Amygdala (tissue), 56 donors: ENCODE measurements at places on chromosomes 11 and 22.

- DNase-seq: no peak
Observed at GRCh38 chr11:69076129-69076791, 27.5 kb downstream of the TPCN2 start.

DNA sequence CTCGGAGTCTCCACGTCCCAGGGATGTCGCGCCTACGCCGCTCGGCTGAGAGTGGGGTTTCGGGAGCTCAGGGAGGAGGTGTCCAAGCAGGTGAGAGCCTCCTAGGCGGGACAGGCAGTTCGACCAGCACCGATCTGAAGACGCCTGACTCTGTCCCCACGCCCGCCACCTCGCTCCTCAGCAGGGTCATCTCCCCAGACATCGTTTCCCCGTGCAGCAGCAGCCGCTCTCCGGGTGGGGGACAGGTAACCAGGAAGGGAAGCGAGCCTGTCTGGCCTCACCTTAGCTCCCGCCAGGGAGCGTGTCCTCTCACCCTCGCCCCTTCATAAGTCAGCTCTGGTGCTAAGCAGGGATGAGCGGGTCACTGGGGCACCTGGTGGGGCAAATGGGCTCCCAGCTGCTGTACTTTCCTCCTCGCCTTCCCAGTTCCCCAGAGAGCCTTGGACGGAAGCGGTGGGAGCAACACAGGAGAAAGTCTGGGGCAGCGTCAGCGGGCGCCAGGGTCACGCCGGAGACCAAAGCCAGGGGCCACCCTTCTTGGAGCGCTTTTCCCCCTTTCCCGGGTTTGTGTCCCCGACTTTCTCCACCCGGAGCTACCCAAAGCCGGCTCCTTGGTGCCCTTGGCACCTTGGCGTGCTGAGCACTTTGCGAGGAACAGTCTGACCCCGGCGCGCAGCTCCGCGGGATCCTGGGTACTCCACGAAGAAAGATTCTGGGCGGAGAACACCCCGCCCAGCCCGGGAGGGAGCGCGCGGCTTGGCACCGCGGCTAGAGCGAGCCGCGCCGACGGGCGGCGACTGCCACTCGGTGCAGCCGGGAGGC is 1.6 kb downstream of the SPON1 start:
- no peak for DNase-seq

DNA sequence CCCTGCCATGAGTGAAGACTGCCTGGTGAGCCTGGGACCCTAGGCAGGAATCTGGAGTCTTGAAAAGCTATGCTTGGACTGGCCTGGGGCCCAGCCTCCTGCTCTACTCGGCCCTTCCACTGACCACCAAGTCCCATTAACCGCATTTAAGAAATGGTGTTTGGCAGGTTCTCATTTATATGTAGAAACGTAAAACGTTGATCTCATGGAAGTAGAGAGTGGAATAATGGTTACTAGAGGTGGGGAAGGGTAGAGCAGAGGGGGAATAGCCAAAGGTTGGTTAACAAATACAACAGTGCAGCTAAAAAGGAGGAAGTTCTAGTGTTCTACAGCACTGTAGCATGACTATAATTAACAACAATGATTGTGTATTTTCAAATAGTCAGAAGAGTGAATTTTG is 72.9 kb upstream of the EED start:
- DNase-seq: no peak

GRCh38 chr22:31983911-31984656 is 39.7 kb downstream of the YWHAH start:
- DNase-seq: no peak
